Adipocyte (in vitro differentiated cells): ENCODE measurements at places on chromosomes 4 and X.

DNA sequence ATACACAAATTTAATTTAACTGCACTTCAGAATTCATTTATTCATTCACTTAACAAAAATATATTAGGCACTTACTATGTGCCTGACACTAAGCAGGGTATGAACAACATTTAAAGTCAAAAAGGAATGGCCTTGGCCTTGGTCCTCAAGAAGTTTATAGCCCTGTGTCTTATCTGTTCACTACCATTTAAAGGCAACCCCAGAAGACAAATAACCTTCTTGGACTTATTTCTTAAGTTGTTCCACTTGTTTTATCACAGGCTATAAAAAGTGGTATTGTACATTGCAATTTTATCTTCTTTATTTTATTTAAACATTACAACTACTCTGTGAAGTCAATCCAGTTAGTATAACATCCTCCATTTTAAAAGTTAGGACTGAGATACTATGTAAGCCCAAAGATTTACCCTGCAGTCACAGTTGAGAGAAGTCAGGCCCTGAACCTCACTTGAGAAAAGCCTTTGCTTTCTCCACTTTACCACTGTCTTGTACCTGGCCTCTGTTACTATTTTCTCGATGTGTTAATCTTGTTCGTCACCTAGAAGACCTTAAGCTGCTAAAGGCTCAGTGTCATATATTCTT lies 305.6 kb upstream of the DIPK2B start:
- DNase-seq = no peak

DNA sequence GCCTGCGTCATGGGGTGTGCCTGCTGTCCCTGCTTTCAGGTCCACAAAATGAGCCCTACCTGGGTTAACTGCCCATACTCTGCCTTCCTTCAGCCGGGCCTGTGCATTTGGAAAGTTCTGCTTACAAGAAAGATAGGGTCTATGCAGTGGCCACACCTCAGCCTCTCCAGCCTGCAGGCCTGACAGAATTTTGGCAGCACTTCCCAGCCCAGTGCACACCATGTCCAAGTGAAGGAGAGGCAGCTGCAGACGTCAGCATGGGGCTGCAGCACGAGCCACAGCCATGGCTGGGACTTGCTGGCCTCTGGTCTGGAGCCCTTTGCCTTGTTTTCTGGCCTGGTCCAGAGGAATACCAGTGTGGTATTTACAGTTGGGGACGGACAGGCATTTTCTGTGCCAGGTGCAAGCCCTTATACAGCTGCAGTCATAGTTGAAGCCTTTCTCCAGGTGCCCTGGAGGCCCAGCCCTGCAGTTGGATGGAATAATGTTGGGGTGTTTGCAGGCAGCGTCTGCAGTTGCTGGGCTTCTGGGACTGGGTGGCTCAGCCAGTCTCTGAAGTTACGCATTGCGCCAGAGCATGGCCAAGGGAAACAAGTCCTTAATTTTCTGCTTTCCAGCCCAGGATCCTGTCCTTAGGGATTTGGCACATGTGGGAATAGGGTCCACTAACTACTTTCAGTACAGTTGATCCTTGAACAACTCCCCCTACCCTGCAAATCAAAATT lies 26.2 kb downstream of the JADE1 start:
- no peak for DNase-seq

DNA sequence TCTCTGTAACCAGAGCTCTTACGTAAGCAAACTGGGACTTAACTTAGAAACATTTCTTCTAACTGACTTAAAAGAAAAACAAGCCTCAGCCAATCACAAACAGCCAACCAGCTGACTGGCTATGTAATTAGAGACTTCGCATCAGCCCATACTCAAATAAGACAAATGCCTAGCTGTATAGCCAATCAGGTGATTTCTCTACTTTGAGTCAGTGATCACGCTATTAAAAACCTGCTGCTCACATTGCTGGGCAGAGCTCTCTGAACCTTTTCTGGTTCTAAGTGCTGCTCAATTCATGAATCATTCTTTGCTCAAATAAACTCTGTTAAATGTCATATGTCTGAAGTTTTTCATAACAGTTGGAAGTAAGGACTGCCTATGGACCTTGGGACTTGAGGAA lies 9.9 kb upstream of the SMIM10L2A start:
- peak; percentile 1 for DNase-seq

DNA sequence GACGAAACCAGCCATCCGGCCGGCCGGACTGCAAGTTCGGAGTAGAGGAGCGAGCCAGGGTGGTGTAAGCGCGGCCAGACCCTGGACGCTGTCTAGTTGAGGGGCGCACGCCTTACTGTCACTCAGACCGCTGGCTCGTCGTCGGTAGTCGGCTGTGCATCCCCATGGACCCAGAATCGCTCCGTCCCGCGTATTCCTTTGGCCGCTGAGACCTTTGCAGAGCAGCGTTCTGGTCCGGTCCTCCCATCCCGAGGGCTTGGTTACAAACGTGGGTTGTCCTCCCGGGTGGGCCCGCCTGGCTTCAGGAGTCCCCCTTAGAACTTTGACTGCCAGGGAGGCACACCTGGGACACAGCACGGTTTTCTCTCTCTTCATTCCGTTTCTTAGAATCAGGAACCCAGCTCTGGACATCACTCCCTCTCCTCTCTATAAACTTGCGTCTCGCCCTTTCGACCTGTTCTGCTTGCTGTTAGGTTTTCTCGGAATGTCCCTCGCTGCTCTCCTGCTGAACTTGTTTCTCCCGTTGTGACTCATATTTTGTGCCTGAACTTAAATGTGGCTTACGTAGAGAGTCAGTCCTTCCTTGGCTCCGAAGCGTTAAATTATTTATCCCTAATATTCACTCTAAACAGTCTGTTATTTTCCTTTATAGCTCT lies 672 bp downstream of the PGM2 start:
- DNase-seq = peak; percentile 50

DNA sequence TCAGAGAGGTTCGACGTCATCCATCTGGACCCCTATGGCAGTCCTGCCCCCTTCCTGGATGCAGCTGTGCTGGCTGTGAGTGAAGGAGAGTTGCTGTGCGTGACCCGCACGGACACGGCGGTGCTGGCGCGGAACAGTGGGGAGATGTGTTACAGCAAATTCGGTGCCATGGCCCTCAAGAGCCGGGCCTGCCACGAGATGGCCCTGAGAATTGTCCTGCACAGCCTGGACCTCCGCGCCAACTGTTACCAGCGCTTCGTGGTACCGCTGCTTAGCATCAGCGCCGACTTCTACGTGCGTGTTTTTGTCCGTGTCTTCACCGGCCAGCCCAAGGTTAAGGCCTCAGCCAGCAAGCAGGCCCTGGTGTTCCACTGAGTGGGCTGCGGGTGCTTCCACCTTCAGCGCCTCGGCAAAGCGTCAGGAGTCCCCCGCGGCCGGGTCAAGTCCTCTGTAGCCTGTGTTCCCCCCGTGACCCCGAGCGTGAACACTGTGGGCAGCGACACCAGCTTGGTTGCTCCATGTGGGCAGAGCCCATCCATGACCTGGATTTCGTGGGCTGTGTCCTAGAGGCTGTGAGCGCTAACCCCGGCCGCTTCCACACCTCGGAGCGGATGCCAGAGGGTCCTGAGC lies 186.7 kb upstream of the SLITRK2 start:
- no peak for DNase-seq

GRCh38 chr4:98662626-98663225 lies 4.3 kb upstream of the TSPAN5 start:
- no peak for DNase-seq

- no peak for DNase-seq
These were observed 41.6 kb upstream of the NKRF start for GRCh38 chrX:119647552-119648420.

DNA sequence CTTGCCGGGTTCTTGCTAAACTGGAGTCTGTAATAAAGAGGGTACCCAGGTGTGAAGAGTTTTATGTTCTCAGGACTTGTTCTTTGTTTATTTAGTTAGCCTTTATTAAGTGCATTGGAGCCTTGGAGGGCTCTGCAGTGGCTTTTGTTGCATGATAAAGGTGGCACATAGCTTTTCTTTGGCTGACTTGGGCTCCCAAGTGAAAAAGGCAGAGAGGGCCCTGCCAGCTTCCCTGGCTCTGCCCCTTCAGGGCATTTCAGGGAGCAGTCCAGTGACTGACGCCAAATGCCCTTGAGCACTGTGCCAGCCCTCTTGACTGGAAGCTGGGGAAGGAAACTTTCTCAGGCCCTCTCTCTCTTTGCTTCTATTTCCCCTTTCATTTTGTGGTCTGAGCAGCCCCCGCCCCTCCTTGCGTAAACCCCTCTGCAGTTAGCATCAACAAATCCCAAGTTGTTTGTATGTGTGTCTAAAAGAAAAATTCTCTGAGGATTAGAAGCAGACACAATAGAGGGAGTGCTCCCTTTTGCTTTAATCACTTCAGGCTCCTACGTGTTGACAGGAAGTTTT lies 152.2 kb downstream of the NHS start:
- DNase-seq = no peak

DNA sequence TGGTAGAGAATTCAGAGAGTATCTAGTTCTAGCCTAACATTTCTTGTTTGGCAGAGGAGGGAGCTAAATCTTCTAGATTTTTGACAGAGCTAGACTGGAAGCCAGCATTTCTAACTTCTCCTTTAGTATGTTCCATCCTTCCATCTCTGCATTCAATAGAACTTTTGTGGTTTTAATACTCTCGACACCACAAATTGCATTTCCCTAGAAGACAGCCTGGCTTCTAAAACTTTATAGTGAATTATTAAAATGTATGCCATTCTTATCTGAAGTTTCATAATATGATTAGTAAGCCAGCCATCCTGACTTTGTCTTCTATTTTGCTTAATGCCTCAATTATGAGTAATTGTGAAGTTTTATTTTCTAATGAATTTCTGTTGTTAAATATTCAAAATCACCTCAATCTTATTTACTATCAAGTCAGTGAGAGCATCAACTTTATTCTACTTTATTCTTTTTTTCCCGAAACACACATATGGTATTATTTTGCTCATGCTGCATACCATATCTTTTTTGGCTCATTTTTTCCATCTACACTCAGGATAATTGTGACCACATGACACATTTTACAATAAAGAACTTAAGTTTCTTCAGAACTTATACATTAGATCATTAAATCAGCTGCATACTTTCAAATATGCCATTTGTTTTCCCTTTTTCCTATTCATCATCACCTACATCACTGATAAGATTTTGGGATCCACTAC lies 30.2 kb downstream of the EDNRA start:
- peak; percentile 72 for DNase-seq

DNA sequence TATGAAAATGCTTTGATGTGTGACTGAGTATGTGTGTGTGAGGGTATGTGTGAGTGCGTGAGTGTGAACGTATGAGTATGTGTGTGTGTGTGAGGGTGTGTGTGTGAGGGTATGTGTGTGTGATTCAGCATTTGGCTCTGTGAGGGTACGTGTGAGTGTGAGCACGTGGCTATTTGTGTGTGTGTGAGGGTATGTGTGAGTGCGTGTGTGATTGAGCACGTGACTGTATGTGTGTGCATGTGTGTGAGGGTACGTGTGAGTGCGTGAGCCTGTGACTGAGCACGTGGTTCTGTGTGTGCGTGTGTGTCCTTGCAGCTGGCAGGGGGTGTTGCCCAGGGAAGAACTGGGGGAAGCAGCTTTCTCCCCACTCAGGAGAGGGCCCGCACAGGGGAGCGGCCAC lies 16.1 kb upstream of the PPP2R3B start:
- DNase-seq = no peak

DNA sequence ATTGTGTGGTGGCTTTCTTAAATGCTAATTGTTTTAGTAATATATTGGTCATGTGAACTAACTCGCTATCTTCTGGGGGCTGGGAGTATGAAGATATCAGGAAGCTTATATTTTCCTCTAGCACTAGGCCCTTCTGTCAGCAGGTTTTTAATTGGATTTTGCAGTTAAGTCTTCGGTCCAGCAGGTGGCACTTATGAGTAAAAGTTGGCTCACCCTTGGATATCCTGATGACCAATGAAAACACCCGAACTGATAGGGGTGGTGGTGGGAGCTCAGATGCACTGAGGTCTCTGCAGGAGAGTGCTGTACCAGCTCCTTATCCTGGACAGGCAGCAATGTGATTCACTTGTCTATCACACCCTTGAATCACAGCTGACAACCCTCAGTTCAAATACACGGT lies 1365.8 kb upstream of the DIAPH2 start:
- no peak for DNase-seq

DNA sequence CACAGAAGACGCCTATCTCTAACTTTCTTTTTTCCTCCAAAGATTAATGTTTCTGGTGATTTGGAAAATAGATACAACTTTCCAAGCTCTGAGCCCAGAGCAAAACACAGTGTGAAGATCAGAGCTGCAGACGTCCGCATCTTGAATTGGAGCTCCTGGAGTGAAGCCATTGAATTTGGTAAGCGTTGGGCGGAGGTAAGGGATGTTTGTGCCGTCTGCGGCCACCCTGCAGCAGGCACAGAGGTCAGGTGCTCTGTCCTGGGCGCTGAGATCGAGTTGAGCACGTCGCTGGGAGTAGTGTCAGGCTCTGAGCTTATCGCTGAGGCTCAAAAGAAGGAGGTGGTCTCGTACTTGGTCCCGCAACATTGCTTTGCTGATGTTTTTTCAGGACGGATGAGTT lies 31.8 kb downstream of the CSF2RA start:
- DNase-seq = no peak

GRCh38 chr4:32219306-32220075 lies 1499.3 kb downstream of the PCDH7 start:
- DNase-seq = peak; percentile 21

DNA sequence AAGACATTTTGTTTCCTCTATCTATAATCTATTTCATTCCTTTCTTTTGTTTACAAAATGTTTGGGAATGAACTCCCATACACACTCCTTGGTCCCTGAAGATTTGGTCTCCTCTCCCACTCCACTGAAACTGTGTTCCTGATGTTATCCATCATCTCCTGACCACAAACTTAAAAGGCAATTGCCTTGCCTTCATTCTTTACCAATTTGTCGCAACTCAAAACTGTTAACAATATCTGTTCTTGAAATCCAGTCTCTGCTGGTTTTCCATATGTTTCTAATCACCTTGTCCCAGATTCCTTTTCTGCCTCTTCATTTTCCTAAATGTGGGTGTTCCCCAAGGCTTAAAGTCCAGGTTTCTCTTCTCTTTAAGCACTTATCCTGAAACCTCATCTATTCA lies 262.2 kb upstream of the TTC29 start:
- DNase-seq = peak; percentile 49

- DNase-seq = peak; percentile 55
These were observed 56.4 kb downstream of the SCFD2 start for GRCh38 chr4:53309321-53310040.

DNA sequence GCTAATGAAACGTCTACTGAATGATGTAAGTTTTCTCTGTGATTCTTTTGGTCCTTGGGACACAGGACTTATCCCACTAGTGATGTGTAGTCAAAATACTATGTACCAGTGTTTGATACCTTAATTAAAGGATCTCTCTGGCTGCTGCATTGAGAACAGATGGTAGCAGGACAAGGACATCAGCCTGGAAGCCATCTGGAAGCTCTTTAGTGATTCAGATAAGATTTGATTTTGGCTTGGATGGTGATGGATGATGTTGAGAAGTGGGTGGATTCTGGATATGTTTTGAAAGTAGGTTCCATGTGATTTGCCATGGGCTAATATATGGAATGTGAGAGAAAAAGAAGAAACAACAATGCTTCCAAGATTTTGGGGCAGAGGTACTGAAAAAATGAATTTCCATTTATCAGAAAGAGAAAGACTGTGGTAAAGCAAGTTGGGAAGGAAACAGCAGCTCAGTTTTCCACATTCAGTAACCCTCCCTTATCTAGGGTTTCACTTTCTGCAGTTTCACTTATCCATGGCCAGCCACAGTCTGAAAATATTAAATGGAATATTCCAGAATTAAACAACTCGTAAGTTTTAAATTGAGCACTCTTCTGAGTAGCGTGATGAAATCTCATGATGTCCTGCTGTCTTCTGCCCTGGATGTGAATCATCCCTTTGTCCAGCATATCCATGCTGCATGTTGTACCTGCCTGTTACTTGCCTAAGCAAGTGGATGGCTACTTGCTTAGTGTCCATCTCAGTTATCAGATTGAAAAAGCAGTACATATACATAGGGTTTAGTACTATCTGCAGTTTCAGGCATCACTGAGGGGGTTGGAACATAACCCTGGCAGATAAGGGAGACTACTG lies 15.6 kb downstream of the CD38 start:
- DNase-seq = no peak
